H7 (cell line): ENCODE measurements at places on chromosomes 3 and 15. TPM values are rescaled to one million over a fixed set of nuclear protein-coding genes. Genes with fewer than 3 reads are reported as not detected.

GRCh38 chr3:127680798-127681221 is 8.1 kb downstream of the ABTB1 start:
- DNase-seq, result no peak

GRCh38 chr3:70409018-70409417 is 96.6 kb upstream of the MDFIC2 start:
- DNase-seq, result no peak

GRCh38 chr3:171974986-171975837 is 64.2 kb upstream of the FNDC3B start:
- no peak for DNase-seq

DNA sequence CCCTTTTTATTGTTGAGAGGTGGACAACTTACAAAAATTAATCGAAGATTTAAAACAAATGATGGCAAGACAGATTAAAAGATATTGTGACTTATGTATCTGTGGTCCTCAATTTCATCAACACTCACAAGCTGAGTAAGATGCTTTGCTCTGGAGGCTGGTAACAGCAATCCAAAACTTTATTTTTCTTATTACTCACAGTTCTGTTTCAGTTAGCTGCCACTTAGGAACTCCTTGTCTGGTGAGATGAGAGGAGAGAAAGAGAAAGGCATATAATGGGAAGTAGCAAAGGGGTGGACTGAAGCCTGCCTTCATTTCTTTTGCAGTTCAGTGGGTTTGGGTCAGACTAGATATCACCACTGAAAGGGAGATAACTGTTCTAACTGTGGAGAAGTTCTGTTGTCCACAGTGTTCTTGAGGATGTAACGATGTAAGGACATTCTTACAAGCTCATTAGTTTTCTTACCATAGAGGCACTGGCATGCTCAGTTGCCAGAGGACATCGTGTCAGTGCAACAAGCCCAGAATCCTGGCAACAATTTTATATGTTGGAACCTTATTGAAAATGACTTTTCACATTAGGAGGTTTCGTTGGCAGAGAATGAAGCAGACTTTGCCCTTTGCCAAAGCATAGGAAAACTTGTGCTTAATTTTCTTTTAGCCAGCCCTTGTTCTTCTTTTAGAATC is 93.6 kb downstream of the PLCL2 start:
- DNase-seq, result no peak

GRCh38 chr3:151568184-151568583 is 107.3 kb upstream of the IGSF10 start:
- no peak for DNase-seq

DNA sequence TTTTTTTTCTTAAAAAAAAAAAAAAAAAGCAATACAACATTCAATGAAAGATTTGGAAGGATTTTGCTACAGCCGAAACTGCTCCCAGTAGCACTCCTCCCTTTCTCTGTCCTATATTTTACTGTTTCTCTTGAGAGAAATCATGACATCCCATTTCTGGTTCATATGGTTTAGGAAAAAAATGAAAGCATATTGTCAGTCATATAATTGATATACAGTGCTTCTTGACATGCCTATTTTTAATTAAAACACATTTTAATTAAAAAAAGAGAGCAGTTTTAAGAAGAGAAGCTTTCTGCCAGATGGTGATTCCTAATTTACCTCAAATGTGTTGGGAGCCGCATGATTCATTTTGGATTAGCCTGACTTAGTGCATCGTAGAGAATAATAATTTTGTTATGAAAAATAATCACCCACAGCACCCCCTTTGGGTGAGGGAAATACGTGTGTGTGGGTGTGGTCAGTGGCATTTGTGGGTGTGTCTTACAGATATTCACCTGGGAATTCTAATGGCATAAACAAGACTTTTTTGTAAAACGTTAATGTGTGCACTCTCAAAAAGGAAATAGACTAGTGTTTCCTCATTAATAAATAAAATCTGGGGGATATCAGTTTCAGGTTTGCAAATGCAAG is 544.5 kb downstream of the MFSD1 start:
- DNase-seq, result no peak

- no peak for DNase-seq
These were observed 117.3 kb upstream of the NEO1 start for GRCh38 chr15:72934921-72935320.

GRCh38 chr15:62164396-62165103 is 535 bp downstream of the C2CD4B start:
- DNase-seq, result peak; percentile 76

DNA sequence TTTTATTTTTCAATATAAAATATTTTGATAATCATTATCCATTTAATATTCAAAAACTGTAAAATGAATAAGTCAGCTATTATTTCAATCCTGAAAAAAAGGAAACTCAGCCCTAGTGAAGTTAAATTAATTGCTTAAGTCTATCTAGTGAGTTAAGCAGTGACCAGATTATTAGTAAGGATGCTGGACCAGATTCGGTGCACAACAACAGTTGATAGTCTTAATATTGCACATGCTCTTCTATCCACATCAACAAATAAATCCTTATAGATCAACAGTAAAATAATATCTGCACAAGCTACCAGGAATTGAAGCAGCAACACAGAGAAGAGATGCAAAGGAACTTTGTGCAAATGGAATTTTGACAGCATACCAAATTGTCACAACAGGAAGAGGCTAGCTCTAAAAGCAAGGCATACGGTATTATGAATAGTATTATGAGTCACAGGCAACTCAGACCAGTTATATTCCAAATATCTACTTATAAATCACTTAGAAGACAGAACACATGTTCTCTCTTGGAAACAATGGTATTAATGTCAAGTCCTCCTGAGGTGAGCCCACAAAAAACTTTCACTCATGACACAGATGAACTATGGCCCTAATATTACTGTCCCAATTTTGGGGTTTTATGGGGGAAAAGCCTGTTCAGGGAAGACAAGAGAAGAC is 24.9 kb downstream of the VPS13C start:
- DNase-seq, result no peak

- DNase-seq, result peak; percentile 44
These were observed 159.9 kb upstream of the PFN2 start for GRCh38 chr3:150130404-150131100.

DNA sequence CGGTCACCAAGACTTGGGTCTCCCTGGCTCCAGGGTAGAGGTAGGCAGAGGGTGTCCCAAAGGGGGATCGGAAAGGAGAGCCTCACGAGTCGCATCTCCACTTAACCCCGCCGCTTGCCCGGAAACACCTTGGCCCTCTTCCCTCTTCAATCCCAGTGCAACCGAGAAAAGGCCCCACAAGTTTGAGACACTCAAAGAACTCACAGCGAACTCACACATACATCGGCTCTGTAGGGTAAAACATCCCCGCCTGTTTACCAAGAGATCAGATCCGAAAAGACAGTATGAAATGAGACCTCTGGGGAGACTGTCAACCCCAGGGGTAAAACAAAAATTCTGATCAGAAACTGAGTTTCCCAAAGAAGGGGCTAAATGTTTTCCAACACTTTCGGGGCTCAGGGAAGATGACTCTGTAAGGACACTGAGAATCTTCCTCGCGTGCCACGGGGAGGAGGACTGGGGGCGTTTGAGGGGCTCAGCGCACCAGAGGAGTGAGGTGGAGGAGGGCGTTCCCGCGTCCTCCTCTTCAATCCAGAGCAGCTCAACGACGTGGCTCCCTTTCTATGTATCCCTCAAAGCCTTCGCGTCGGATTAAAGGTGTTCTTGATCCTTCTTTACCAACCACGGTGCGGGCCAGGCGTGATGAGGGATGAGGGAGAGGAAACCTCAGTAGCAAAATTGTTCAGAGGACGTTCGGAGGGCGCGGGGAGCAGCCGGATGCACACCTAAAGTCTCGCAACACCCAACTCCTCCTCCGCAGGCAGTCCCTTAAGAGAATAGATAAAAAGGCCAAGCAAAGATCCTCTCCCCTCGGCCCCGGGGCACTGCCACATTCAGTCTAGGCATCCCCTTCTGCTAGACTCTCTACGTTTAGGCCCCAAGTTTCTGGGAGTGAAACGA is 3.7 kb downstream of the WNT5A start:
- peak; percentile 56 for DNase-seq

GRCh38 chr15:28084547-28084946 is 14.6 kb downstream of the OCA2 start:
- no peak for DNase-seq

GRCh38 chr3:13263770-13264467 is 156.2 kb downstream of the NUP210 start:
- DNase-seq, result no peak

DNA sequence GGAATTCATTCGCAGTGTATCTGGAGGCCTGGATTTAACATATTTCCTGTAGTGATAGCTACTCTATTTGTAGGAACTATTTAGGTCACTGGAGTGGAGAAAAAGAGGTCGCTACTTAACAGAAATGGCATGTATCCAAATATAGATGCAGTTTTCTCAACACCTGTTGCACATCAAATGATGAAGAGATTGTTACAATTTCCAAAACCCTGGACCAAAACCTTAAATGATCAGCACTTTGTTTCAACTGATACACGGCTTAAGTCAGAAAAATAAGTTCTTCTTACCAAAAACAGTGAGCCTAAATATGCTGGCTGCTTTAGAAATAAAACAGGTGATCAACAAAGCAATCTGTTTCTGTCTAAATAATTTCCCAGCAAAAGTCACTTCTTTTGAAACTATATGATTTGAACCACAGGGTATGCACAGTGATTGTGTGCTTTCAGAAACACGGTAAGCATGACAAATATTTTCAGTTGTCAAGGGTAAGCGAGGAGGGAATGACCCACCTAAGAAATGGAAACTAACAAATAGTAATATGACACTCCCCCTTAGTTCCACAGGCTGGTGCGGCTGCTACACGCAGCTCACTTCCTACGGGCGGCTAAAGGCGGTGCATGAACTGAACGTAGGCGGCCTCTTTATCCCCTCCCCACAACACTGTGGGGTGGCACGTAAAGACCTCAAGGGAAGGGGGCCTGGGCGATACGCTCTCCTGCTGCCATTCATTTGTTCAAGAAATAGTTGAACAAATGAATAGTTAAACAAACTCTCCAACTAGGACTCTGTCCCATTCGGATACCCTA is 1.1 kb downstream of the EHD4 start:
- DNase-seq, result peak; percentile 78

- DNase-seq, result no peak
These were observed 126.8 kb downstream of the MDFIC2 start for GRCh38 chr3:70185661-70186060.

- DNase-seq, result no peak
These were observed 170.2 kb upstream of the NR2F2 start for GRCh38 chr15:96160269-96160668.

DNA sequence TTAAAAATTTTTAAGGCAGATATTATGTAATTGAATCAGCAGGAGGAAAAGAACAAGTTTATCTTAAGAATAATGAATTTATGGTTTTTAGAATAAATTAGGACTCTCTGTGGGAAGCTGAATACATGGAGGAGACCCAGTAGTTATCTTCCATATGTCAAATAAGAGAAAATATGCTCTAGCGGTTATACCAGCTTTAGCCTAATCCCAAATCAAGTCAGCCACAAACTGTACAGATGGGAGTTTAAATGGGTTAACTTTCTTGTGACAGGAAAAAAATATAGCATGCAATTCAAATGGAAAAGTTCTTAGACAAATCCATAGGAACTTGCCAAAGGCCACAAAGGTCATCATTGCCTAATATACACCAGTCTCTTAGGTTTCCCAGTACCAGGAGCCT is 84.3 kb downstream of the TTBK2 start:
- DNase-seq, result no peak

DNA sequence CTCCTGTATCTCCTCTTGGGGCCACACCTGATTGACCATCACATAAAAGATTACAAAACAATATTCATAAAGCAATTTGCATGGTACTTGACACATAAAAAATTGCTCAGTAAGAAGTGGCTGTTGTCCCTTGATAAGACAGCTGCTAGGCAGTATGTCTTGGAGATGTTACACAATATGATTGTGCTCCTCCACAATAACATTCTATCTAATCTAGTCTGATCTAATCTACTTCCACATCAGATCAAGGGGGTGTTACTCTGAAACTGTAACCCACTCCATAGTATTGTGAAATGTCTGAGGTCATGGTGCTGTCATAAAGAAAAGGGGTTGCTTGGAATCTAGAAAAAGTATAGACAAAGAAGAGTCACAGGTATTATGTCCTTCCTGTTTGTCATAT is 23.4 kb upstream of the AQP9 start:
- no peak for DNase-seq

GRCh38 chr15:74243431-74243830 is 7.3 kb downstream of the CCDC33 start:
- DNase-seq, result no peak

GRCh38 chr3:46713050-46713897 is 4.4 kb downstream of the PRSS50 start:
- no peak for DNase-seq

DNA sequence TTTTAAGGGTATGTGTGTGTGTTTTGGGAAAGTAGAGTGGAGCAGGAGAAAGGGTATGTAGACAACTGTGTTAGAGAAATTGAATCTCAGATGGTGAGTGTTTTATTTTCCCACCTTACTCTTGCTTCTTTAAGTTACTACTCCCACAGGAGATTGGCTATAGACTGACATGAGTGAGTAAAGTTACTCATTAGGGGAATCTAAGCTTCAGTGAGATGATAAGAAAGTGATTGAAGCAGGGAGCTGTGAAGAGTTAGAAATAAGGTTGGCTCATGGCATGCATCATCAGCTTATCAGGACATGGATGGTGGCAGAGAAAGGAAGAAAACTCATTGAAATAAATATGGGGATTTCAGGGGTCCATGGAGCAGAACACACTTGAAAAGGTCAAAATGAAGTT is 88.9 kb downstream of the MBNL1 start:
- DNase-seq, result no peak

DNA sequence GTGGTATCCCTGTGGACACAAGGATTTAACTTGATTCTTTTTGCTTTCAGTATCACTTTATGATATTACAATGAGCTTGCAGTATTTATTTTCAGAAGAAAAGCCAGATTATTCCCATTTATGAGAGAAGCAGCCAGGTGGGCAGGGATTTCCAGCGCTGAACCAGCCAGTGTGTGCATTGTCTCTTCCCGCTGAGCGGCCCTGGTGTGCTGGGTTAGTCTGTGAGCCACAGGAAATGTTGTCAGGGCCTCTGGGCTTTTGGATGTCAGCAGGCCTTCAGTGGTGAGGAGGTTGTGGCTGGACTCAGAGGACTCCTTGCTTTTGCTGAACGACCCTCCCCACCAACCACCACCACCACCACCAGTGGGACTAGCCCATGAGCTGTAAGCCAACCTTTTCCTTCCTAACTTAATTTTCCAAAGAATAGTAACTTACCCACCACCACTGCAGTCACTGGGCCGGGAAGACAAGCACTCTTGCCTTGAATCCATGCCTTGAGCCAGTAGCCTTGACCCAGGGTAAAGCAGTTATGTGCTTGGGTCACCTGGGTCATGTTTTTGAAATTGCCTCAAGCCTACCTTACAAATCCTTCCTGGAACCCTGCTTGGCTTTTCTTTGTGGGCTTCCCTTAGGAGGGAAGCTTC is 33.1 kb downstream of the FLNB start:
- no peak for DNase-seq

GRCh38 chr15:35876762-35877161 is 330.8 kb upstream of the DPH6 start:
- DNase-seq, result no peak

Gene KLHL40
- total RNA-seq, result not detected in 2 replicates

Gene SNTN
- total RNA-seq, result not detected in 2 replicates

Gene AADAC
- total RNA-seq, result not detected in 2 replicates

Gene UBE2E2
- 56.8 and 78.5 TPM in 2 replicates for total RNA-seq

Gene ZBTB11
- total RNA-seq, result 15.3 and 19.6 TPM in 2 replicates

Gene NRG4
- total RNA-seq, result 0.48 TPM in 1 of 2 replicates, not detected in the other

Gene TMEM108
- total RNA-seq, result 2.1 and 3.5 TPM in 2 replicates

Gene RFC4
- 105 and 131 TPM in 2 replicates for total RNA-seq

Gene ADAM10
- total RNA-seq, result 73.1 and 78.9 TPM in 2 replicates

Gene NLGN1
- total RNA-seq, result 7.1 and 8.8 TPM in 2 replicates

Gene MAGI1
- 26.4 and 34.8 TPM in 2 replicates for total RNA-seq

Gene IQCH
- total RNA-seq, result 1.3 and 2.2 TPM in 2 replicates

Gene TNFAIP8L3
- total RNA-seq, result 0.28 and 0.41 TPM in 2 replicates

Gene ENTPD3
- 0.30 TPM in 1 of 2 replicates, not detected in the other for total RNA-seq

Gene ITIH1
- not detected in 2 replicates for total RNA-seq
